ENCODE measurements at places on chromosomes 6 and 20.

DNA sequence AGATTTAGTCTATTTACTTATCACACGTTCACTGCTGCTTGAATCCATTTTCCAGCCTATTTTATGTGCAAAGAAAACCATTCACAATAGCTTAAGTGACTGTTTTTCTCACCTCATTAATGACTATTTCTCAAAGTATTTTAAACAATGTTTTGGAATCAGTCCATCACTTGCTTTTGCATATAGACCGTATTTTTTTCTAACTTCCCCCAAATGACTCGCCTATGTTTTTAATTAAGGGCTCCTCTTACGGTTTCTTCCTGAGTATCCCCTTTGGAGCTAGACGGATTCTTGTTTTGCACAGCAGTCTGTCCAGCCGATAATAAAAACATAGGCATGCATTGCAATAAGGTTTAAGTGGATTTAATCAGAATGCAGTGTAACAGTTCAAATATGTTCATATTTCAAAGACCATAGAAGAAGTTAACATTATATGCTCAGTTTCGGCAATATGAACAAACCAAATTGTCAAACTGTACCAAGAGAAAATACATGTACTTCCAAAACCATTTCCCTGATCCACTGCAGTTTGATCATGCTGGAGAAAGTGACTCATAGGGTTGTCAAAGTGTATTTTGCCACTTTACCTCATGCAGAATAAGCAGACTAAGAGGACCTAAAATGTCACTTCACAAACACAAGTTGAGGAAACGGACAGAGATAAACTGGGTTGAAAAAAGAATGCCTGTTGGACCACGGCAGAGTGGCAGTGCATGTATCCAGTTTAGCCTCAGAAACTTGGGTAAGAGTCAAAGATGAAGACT is 66.4 kb downstream of the HMGN3 start:
- no peak for DNase-seq

DNA sequence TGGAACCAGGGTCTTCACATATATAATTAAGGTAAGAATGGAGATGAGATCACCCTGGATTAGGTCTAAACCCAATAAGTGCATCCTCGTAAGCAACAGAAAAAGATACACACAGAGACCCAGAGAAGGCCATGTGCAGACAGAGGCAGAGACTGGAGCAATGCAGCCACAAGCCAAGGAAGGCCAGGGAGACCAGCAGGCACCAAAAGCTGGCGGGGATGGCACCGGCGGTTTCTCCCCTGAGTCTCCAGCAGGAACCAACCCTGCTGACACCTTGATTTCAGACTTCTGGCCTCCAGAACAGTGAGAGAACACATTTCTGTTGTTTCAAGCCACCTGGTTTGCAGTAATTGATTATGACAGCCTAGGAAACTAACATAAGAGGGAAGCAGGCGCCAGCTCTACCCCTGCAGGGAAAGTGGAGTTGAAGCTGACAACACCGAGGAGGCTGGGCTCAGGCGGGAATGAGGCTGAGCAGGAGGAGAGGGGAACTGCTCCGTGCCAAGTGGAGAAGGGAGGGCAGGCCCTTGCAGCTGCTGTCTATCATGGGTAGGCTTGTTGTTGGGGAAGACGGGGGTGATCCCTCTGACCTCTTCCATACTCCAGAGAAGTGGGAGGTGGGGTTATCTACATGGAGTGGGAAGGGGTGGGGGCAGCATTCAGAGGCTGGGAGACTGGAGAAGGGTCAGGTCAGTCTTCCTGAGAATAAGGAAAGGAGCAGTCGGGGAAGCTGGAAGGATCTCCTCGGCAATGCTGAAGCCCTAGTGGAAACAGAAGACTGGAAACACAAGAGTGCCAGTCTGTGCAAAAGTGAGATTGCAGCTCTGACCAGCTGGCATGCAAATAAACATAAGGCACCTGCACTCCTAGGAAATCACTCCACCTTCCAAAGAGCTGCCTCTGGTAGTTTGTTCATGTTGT is 72.7 kb downstream of the NFATC2 start:
- no peak for DNase-seq

DNA sequence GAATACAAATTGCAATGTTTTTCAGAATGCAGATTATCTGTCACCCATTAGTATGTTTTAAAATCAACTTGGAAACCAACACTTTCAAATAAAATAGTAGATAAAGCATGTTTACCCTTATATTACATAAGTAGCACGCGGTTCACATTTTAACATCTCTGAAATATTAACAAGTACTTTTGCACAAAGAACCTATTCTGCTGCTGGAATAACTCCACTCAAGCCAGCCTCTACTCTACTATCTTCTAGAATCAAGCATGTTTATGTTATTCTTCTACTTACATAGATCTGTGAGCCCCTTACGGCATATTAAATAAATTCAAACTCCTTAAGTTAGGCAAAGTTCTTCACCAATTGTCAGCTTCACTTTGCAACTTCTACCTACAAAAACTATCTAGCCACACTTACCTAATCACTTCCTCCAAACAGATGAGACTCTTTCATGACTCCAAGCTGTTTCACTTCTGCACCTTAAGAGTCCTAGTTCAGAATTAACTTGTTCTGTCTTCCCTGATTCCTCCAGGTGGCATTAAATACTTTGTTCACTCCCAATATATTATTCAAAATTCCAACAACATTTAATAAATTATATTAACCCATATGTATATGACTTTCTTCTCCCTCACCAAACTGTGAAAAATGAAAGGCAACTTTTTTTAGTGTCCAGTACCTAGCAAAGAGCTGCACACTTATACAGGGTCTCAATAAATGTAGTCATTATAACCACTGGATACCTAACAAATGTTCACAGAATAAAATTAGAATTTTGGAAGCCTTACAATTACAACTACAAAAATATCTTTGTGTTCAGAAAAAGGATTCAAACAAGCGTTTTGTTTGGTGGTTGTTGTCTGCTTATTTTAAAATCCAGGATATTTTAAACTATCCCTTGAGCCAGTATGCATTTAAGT is 12.1 kb downstream of the CEP85L start:
- no peak for DNase-seq

DNA sequence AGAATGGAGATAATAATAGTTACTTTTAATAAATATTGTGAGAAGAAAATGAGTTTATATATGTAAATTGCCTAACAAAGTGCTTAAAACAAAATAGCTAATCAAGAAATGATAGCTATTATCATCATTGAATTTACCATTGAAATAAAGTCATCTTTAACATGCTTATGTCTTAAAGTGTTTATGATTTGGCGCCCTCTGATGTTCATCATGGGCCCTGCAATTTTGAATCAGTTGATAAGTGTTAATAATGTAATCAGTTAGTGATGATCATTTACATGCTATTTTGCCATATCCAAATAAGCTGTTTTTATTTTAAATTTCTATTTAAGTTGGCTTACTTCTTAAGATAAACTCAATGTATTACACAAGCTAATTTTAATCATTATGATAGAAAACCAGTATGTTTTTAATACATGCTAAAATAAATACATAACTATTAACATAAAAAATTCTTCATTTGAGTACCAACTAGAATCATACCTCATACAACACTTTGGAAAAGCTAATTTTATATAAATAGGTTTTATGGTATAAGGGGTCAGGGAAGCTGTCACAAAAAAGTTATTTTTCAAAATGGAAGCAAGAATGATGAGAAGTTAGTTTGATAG is 39.2 kb upstream of the TPD52L1 start:
- peak; percentile 75 for DNase-seq

DNA sequence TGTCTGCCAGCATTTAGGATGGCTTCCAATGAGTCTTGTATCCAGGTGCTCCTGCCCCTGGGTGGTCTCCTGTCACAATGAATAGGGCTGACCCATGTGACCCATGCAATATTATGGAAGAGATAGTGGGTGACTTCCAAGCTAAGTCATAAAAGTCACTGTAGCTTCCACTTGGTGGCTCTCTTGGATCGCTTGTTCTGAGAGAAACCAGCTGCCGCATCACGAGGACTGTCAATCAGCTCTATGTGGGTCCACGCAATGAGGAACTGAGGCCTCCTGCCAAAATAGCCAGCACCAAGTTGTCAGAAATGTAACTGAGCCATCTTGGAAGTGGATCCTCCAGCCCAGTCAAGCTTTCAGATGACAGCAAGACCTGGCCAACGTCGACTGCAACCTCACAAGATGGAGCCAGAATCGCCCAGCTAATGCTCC is 14.9 kb upstream of the MATN4 start:
- peak; percentile 96 for DNase-seq

GRCh38 chr6:74879976-74880375 is 325.9 kb downstream of the COL12A1 start:
- DNase-seq = no peak

GRCh38 chr6:133977983-133978895 is 25.2 kb downstream of the TBPL1 start:
- peak; percentile 47 for DNase-seq

DNA sequence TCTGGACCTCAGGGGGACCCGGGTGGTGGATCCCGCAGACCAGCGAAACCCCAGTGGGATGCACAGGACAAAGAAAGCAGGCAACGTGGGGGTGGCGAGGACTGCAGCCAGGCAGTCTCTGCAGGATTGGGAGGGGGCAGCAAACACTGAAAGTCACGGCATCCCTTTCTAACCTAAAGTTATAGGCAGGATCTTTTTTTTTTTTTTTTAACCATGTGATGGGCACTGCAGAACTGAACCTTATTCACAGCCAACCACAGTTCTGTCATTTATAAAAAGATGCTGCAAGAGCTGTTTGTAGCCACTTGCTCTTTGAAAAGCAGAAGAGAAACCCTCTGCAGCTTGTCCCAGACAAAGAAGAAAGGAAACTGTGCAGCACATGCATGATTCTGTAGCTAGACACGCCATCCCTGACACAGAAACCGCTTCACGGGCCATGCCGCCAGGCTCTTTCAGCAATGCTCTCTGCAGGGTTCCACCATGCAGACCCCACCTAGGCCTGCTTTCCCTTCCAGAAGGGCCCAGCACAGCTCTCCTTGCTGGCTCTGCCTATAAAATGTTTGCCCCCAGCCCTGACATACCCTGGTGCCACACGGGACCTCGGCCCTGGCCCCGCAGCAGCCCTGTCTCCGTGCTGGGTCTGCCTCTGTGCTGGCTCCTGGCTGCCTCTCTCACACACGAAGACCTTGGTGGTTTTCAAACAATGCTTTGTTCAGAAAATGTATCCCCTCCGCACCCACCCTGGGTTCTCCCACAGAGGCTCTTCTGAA is 70.8 kb downstream of the PYGB start:
- DNase-seq = no peak

DNA sequence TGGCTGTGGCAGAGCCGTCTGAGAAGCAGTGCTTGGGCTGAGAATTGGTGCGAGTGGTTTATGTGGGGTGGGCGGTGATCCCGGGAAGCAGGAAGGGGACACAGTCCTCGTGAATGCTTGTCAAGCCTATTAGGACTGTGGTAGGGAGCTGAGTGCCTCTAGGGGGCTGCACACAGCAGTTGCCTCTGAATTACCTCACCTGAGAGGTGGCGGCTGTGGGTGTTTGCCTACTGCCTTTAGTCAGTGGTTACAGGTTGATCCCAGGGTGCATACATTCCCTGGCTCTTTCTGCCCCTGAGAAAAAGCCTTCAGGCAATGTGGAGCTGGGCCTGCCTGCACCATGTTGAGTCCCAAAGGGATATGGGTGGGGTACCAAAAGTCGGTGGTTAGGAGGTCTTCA is 5.2 kb downstream of the AP5S1 start:
- DNase-seq = no peak

GRCh38 chr6:150490586-150490985 is 109.1 kb upstream of the PLEKHG1 start:
- DNase-seq = no peak

DNA sequence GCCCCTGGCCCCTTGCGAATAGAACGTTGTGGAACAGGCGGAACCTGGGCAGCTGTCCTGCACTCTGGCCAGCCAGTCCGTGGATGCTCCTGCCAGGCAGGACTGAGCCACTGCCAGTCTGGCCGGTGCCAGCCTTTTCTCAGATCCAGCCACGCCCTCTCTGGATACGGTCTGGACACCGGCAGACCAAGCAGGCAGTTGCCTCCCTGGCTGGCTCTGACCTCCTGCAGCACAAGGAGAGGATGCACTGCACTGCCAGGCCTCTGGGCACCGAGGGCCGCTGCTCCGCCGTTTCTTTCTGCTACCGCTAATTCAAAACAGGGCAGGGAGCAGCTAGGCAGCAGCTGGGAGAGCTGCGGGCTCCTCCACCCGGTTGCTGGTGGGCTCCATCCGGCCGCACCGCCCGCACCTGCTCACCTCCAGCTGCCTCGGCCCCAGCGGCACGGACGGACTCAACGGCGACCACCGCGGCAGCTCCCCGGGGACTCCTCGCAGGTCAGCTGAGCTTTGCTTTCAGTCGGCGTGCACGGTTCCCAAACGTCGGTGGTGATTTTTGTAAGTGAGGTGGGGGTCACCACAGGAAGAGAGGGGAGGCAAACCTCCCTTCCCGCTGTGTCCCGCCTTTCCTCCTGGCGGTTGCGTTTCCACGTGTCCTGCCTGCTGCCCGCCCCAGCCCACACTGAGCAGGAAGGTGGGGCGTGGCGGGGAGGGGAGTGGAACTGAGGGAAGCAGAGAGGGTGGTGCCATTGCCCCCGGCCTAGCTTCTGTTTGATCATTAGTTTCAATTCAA is 30.3 kb upstream of the AFDN start:
- peak; percentile 17 for DNase-seq

- no peak for DNase-seq
These were observed 55.8 kb downstream of the TMEM200A start for GRCh38 chr6:130421585-130421984.

GRCh38 chr20:59253325-59253724 is 47.1 kb upstream of the EDN3 start:
- DNase-seq = no peak

DNA sequence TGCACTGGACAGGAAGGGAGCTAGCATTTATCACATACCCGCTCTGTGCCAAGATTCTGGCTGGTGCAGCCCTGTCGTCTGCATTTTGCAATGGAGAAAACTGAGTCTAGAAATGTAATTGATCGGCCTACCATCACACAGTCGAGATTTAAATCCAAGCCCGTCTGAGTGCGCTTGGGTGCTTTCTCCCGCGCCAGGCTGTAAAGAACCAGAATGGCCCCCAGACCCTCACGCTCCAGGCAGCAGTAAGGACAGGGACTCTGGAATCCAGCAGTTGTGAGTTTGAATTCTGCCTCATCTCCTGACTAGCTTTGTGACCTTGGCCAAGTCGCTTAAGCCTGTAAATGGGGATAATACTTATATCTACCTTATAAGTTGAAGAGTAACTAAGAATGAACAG is 10.8 kb downstream of the DYNLRB1 start:
- no peak for DNase-seq

DNA sequence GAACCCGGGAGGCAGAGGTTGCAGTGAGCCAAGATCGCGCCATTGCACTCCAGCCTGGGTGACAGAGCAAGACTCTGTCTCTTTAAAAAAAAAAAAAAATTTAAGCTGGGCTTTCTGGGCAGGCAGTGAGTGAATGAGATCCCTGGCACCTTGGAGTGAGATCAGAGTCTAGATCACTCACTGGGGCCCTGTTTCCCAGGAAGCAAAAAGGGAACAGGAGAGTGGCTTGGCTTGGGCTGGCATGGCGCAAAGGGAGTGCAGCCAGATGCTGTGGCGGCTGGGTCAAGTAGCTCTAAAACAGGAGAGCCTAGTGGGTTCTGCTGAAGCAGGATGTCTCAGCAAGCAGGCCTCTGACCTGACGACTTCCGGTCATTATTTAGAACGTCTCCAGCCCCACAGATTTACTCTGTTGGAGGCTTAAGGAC is 10.4 kb downstream of the PLCG1 start:
- no peak for DNase-seq

Measured in myocyte (in vitro differentiated cells).